Activated T-helper 1 cell treated with anti-CD3 and anti-CD28 coated beads, Interleukin-2, amount 50 U/mL, for 16 hours (primary cell): ENCODE measurements at places on chromosomes 2 and 18.

- DNase-seq = no peak
These were observed 270.1 kb upstream of the POU3F3 start for GRCh38 chr2:104583811-104584210.

DNA sequence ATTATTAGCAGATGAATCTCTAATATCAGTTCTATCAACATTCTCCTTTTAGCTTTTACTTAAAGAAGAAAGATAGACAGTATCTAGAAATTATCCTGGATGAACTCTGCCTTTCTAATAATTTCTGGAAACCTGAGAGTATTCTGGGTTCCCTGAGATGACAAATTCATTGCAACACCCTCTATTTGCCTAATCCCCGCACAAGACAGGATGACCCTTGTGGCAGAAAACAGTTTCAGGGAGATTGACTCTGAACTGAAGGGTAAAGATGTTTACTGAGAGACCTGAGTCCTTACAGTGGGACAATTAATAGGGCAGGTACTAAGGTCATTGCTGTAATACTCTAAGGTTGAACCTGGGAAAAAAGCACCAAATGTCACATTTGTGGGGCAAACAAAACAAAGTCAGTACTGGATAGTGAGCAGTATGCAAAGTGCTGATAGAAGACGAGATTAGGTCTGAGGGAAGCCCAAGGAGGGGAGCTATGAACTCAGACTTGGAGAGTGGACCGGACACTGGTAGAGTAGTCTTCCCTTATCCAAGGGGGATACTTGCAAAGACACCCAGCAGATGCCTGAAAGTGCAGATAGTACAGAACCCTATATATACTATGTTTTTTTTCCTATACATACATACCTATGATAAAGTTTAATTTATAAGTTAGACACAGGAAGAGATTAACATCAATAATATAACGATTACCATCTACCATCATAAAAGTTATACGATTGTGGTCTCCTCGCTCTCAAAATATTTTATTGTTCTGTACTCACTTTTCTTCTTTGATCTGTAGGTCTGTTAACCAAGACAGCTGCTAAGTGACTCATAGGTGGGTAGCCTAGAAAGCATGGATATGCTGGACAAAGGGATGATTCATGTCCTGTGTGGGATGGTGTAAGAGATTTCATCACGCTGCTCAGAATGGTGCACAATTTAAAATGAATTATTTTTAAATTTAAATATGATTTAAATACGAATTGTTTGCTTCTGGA lies 148.3 kb upstream of the KLHL14 start:
- no peak for DNase-seq

- DNase-seq = no peak
These were observed 181.4 kb downstream of the MYO5B start for GRCh38 chr18:50013363-50014138.

DNA sequence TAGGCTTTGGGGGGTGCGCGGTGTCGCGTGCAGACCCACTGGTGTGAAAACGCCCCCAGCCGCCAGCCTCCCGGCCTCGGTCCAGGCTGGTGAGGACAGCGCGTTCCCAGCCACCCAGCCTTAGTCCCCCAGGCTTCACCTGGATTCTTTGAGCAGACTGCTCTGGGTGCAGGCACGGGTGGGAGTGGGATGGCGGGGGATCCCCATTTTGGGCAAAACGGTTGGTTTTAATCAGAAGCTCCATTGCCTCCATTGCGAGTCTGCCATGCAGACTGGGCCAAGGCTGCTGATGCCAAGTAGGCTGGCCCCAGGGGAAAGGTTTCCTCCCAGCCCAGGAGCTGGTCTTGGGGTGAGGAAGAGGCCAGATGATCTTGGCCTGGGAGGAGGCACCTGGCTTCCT lies 445 bp downstream of the MLPH start:
- DNase-seq = no peak

DNA sequence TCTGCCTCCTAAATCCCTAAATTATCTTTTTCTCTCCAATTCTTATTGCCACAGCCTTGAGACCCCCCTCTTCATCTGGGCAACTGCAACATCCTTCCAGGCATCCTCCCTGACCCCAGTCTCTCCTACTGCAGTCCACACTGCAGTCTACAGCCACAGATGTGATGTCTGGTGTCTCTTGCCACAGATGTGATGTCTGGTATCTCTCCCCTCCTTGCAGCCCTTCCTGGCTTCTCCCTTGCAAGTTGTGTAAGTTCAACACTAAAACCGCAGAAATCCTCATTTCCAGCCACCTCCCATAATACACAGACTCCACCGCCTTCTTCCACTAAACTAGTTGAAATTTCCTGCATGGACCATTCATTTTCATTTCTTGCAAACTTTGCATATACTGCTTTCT lies 113.1 kb upstream of the DDX18 start:
- no peak for DNase-seq

DNA sequence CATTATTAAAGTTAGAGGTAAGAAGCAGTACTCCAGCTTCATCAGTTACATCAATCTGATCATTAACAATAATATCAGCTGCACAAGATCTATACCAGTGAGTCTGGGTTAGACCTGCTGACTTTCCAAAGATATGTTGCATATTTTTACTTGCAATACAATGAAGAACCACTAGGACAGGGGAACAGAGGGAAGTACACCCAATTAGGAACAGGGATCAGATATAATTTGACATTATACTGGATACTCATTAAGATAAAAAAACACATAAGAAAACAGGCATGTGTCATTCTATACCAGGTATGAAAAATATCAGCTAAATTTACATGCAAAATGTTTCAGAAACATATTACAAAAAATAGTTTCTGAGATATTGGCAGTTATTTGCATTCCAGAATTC lies 995.1 kb upstream of the DDX18 start:
- no peak for DNase-seq

GRCh38 chr2:64862623-64863022 lies 126.6 kb upstream of the SLC1A4 start:
- DNase-seq = no peak

DNA sequence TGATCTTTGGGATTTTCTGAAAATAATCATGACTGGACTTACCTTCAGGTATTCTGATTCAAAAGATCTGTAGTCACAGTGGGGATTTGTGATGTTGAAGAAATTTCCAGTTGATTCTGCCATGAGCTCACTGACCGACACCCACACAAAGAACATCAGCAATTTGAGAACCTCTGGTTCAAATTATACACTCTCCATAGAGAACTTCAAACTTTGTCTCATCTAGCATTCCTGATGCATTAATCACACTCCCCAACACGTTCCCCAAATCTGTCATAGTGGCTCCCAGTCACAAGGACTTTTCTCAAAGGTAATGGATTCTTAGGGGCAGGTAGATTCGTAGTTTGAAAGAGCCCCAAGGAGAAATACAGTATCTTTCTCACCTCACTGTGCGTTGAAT lies 584.3 kb downstream of the FBXO15 start:
- no peak for DNase-seq

DNA sequence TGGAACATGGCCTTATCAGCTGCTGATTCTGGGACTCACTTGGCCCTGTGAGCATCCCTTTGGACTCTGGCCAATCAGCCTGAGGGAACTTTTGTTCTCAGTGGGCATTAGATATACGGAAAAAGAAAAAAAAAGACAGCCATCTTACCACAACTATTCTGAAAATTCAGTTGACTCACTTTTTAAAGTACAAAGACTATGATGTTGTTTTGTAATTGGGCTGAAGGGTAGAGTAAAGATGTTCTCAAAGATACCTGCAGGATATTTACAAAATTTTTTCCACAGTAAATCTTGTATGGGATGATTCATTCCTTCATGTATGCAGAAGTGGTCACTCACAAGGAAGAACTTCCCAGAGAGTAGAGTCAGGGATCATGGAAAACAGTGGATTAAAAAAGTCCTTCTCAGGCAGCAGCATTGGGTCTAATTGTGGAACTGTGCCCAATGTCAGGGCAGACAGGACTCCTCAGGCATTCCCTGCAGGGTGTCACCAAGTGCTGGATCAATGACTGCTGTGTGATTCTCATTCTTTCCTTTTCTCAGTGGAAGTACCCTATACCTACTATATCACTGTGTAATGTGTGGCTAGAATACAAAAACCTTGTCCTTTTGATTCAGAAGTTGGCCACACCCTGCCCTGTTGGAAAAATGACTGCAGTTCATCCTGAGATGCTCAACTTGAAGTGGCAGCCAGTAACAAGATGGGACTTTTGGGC lies 35.4 kb downstream of the SULT1C4 start:
- no peak for DNase-seq

DNA sequence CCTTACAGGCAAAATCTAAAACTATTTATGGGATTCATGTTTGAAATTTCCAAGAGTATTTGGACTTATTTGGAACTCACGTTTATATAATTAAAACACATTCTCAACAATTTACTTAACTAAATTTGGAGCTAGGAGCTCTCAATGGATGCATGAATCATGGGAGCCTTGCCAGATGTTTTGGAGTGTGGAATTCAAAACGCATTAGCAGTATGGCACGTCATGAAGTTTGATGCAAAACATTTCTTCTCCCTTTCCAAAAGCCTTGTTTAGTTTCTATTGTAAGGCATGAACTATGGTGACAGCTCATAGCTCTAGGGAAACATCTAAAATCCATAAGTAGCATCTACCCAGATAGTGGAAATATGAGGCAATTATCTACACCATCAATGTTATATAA lies 701.6 kb downstream of the SATB2 start:
- no peak for DNase-seq

GRCh38 chr2:74148457-74149246 lies 940 bp upstream of the BOLA3 start:
- no peak for DNase-seq

DNA sequence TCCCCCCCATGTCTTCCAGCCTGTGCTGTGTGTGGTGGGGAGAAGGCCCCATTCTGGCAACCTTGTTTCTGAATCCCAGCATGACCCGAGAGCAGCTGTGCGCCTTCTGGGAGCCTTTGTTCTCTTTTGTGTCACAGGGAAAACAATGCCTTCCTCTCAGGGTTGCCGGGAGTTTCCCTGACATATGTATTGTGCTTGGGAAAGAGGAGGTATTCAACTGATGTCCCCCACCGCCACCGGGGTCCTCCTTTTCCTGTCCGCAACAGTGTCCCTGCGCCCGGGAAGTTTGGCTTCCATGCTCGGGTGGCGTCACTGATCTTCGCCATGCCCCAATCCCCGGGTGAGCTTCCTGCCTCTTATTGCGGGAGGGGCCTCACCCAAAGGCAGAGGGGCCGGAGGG lies 77.5 kb upstream of the ASB18 start:
- DNase-seq = no peak

GRCh38 chr18:1998121-1998520 lies 573.2 kb downstream of the METTL4 start:
- DNase-seq = no peak

DNA sequence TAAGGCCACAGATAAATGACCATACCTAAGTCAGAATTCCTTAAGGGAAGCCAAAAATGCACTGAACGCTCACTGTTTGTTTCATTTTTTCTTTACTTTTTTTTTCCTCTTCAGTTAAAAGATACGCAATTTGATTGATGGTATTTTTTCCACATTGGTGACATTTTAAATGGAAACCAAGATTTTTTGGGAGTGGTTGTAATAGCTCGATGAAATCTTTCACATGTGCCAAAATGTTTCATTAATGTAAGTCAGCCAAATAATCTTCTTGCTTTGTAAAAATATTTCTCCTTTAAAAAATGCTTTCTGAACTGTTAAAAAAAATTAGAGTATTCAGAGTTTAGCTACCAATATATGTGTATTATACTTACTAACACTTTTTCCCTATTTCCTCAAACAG lies 339.8 kb downstream of the ZEB2 start:
- DNase-seq = no peak

DNA sequence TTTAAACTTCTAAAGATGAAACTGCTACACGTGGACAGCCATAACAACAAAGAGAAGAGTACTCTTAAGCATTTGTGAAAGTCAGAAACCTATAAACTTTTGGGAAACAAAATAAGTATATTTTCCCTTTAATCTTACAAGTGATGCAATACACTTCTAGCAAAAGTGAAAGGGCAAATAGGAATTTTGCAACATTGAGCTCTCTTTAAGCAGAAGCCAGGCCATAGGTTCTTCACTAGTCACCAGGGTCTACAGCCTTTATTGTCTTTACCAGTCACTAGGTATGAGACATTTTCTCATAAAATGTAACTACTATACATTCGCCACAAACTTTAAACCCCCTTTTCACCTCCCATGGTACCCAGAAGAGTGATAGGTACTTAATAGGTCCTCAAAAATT lies 37.5 kb downstream of the SCN1A start:
- DNase-seq = no peak

DNA sequence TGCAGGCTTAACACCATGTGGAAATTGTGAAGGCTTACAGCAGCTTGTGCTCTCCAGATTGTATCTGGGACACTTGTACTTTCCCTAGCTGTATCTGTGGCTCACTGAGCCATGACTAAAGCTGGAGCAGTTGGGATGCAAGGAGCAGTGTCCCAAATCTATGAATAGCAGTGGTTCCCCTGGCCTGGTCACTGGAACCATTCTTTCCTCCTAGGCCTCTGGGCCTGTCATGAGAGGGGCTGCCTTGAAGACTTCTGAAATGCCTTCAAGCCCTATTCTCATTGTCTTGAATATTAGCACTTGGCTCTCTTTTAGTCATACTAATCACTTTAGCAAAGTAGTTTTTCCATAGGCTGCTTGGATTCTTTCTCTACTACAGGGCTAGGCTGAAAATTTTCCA lies 186.8 kb upstream of the LRATD1 start:
- no peak for DNase-seq

GRCh38 chr2:59191781-59192180 lies 950.7 kb upstream of the FANCL start:
- DNase-seq = no peak

DNA sequence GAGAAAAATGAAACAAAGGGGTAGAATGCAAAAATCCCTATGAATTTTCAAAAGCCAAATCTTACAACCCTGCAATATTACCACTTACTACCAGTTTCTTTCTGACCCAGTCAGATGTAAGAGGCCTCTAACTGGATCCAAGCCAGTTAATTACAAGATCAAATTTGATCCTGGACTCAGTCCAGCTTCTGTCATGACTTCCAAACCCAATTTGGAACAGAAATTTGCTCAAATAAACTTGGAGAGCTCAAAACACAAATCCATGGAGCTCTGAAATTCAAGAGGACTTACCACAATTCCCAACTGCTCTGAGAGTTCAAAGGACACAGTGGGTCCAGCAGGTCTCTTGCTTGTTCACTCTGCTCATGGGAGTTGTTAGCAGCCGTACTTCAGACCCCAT lies 1271.7 kb upstream of the SLC39A10 start:
- no peak for DNase-seq

DNA sequence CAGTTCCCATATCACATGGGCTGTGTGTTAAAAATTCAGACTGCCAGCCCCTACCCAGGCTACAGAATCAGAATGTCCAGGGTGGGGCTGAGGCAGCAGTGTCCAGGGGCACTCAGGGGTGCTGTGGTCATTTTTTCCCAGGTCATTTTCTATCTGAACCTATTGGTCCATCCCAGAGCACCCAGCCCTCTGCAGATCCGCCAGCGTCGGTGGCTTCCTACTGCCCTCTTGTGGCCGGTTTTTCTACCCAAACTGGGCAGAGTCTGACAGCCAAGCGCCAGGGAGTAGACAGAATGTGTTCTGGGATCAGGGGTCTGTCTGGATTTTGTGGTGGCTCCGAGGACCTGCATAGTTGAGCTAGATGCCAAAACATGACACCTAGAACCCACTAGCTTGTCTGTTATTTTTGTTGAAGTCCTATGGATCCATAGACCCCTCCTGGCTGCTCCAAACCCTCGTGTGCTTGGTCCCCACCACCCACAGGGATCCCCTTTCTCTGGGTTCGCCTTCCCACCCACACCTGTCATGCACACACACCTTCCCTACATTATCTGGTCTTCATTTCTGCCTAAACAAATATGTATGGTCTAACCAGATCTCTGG lies 34.1 kb upstream of the RMDN2 start:
- peak; percentile 16 for DNase-seq

GRCh38 chr2:7392076-7392787 lies 475.0 kb downstream of the RNF144A start:
- no peak for DNase-seq
